ENCODE measurements at places on chromosomes 1 and 21.

DNA sequence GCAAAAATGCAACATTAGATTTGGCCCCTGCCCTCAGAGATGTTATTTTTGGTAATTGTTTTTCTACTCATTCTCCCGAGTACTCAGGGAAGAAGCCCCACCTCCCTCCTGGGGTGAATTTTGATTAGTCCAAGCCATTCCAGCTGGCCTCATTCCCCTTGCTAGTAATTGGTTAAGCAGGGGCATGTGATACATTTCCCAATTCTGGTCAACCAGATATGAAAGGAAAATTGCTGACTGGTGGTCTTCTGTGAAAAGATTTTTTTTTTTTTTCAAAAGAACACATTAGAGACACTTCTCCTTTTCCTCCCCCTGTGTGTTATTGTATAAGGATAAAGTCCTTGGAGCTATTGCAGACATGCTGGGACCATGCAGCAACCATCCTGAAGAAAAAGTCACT is 71.1 kb upstream of the AKT3 start:
- no peak for DNase-seq

DNA sequence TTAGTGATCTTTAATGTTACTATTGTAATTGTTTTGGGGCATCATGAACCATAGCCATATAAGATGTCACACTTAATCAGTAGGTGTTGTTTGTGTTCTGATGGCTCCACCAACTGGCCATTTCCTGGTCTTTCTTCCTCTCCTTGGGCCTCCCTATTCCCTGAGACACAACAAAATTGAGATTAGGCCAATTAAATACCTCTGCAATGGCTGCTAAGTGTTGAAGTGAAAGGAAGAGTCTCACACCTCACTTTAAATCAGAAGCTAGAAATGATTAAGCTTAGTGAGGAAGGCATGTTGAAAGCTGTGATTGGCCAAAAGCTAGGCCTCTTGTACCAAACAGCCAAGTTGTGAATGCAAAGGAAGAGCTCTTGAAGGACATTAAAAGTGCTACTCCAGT is 30.7 kb downstream of the PPP2R5A start:
- no peak for DNase-seq

DNA sequence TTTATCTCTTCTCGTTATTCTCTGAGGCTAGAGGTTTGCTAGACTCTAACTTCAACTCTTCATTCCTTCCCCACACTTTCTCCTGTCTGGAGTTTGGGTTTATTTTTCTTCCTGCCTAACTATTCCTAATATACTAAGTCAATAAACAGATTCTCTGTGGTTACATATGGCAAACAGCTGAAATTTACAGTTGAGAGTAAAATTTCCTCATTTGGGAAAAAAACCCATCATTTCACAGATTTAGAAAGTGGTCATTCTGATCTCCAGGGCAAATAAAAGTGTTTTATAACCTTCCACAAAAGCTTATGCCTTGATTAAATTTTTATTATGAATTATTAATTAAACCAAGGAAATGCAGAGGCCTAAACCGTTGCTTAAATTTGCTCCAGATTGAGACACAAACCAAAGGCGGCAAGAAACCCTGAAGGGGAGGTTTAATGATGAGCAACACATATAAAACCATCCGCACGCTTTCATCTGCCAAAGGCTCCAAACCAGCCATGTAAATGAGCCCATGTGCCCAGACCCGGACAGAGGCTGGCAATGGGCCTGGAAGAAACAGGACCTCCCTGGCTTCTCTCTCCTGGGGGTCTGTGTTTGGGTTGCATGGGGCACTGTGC is 201.7 kb upstream of the LMO4 start:
- no peak for DNase-seq

GRCh38 chr1:58487002-58487401 is 59.5 kb downstream of the OMA1 start:
- no peak for DNase-seq

GRCh38 chr1:83641796-83642443 is 357.0 kb downstream of the TTLL7 start:
- DNase-seq: no peak

Measured in stimulated activated CD8-positive, alpha-beta memory T cell treated with anti-CD3 and anti-CD28 coated beads, Interleukin-4, amount 100 ng/mL, for 4 hours (primary cell).